ENCODE measurements at places on chromosomes 12 and 14.

DNA sequence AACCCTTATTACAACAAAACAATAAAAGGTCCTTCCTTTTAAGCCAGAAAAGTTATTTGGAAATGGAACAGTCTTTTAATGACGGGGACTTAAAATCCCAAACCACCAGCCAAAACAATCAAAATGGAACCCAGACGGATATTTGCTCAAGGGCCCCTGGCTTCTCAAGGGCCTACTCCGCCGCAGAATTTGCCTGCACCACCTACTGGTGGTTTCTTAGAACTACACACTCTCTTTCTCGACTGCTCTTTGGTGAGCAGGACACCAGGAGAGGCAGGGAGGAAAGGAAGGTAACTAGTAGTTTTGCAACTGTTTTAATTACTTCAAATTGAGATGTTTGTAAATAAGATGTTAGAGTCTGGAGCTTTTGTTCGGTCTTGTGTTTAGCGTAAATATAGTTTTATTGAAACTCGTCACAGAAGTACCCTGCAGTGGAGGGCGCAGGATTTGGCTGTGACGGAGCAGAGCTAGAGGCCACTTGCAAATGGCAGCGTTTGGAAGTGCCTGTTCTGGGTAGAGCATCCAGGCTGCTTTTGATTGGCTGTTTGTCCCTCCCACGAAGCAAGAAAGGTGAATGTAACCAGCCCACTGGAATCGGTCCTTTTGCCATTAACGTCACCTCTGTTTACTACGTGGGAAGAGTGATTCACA lies 238.5 kb downstream of the CACNA1C start:
- H3K4me3 ChIP-seq = no peak overlapping the region
- H3K36me3 ChIP-seq = no peaks in the 10 kb centered on the region
- peaks cover 16% of the 10 kb centered on the region for H3K27me3 ChIP-seq
- peaks cover 8% of the 10 kb centered on the region for H3K4me1 ChIP-seq
- DNase-seq = peak; percentile 21

- no peak overlapping the region for H3K27ac ChIP-seq
- no peak overlapping the region for H3K4me3 ChIP-seq
- no peak for DNase-seq
- no peaks in the 10 kb centered on the region for H3K27me3 ChIP-seq
These were observed 1133.0 kb downstream of the VRK1 start for GRCh38 chr14:97930166-97930565.

GRCh38 chr12:73321776-73322175 lies 1049.6 kb downstream of the TRHDE start:
- H3K4me3 ChIP-seq = no peak overlapping the region
- no peaks in the 10 kb centered on the region for H3K4me1 ChIP-seq
- H3K36me3 ChIP-seq = no peaks in the 10 kb centered on the region
- no peak for DNase-seq
- H3K27ac ChIP-seq = no peak overlapping the region
- no peaks in the 10 kb centered on the region for H3K27me3 ChIP-seq

GRCh38 chr12:108671110-108671509 lies 37.4 kb upstream of the SELPLG start:
- H3K36me3 ChIP-seq = peaks cover 7% of the 10 kb centered on the region
- no peak overlapping the region for H3K4me3 ChIP-seq
- H3K27me3 ChIP-seq = no peaks in the 10 kb centered on the region
- DNase-seq = no peak
- H3K27ac ChIP-seq = no peak overlapping the region

DNA sequence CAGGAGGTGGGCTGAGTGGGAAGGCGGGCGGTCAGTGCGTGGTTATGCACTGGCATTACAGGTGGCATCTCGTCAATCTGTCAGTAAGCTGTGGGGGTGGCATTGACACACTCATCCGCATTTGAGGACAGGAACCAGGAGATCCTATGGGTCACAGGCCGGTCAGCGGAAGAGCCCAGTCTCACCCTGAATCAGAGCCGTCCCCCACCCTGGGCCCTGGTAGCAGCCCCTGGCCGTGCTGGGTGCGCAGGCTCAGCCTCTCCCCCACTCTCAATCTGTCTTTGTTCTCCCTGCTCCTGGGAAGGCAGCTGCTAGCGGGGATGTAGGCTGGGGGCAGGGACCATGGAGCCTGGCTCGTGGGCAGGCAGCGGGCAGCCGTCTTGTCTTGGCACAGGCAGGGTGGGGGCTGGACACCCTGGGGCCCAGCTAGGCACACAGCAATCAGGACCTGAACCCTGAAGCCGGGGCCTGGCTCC lies 5.1 kb downstream of the INF2 start:
- H3K36me3 ChIP-seq = peaks cover 7% of the 10 kb centered on the region
- peak overlapping the region; percentile 53 for H3K4me3 ChIP-seq
- DNase-seq = no peak

GRCh38 chr14:56933446-56933845 lies 123.2 kb upstream of the OTX2 start:
- no peak overlapping the region for H3K27ac ChIP-seq
- H3K4me3 ChIP-seq = no peak overlapping the region
- H3K27me3 ChIP-seq = no peaks in the 10 kb centered on the region
- H3K36me3 ChIP-seq = no peaks in the 10 kb centered on the region

DNA sequence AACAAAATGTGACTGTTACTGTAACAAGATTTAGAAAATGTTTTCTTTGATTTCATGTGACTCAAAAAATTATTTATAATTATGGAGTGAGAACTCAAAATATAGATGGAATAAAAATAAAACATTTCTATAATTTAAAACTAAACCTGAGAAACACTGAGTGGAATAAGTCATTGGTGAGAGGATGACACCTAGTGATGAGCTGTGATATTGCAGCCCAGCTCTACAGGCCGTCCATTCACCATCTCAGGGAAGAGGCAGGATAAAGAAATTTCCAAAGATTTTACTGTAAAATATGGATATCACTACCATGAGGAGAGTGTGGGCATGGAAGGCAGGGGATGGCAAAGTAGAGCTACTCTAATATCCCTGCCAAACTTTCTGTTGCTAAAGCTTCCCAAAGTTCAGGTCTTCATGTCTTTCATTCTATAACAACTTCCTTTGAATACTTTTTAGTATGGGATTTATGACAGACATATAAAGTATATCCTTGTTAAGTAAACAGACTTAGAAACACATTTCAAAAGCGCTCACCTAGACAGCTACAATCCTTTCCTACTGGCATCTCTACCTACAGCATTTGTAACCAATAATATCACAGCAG lies 308.0 kb downstream of the ITPR2 start:
- DNase-seq = no peak
- no peaks in the 10 kb centered on the region for H3K27me3 ChIP-seq
- H3K36me3 ChIP-seq = peaks cover 11% of the 10 kb centered on the region
- H3K4me1 ChIP-seq = peaks cover 14% of the 10 kb centered on the region

DNA sequence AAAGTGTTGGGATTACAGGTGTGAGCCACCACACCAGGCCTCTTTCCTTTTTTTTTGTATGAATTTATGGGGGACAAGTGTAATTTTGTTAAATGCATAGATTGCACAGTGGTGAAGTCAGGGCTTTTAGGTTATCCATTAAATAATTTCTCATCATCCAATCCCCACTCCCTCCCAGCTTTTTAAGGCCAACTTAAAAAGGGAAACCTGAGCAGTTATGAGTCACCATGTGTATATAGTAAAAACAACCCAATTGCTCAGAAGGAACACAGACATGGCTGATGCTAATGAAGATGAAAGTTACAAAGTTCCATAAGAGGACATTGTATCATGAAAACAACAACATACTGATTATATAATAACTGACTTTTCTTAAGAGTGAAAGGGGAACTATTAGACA lies 25.6 kb upstream of the ARID2 start:
- DNase-seq = no peak
- H3K36me3 ChIP-seq = peaks cover 10% of the 10 kb centered on the region
- H3K27me3 ChIP-seq = peaks cover 6% of the 10 kb centered on the region
- H3K4me1 ChIP-seq = no peaks in the 10 kb centered on the region
- H3K4me3 ChIP-seq = no peak overlapping the region
- no peak overlapping the region for H3K27ac ChIP-seq

GRCh38 chr12:6638305-6638704 lies 2.5 kb upstream of the LPAR5 start:
- peaks cover 8% of the 10 kb centered on the region for H3K27me3 ChIP-seq
- peaks cover 22% of the 10 kb centered on the region for H3K4me1 ChIP-seq
- H3K4me3 ChIP-seq = no peak overlapping the region
- no peak overlapping the region for H3K27ac ChIP-seq
- DNase-seq = no peak
